ENCODE measurements at places on chromosomes 4 and X.

DNA sequence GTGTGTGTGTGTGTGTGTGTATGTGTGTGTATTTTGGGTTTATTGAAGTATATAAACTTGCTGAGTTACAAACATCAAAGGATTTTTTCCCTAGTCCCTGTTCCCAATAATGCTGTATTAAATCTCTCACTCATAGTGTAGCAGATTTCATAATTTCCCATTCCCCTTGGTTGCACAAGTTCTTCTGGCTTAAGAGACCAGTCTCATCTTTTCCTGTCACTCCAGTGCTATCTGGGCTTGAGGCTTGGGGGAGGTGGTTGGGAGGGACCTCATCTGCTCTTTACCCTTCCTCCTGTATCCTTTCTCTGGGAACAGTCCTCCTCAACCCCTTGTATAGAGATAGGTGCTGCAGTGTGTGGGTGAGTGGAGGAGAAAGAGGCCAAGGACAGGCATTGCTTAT lies 285.4 kb upstream of the BOD1L1 start:
- no peak for DNase-seq

DNA sequence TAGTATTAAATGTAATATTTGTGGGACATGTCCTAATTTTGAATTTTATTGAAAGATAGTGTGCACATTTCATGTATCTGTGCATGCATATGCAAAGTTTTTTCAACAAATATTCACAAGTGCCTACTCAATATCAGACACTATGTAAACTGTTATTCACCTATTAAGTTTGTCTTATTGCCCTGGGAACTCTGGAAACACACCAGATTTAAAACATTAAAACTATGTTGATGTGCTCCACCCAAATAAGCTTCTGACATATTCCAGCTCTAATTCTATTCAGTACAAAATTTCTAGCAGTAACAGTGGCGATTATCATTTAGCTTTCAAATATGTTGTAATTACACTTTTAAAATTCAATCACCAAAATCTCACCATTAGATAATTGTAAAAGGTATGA lies 183.1 kb upstream of the TTC29 start:
- no peak for DNase-seq

DNA sequence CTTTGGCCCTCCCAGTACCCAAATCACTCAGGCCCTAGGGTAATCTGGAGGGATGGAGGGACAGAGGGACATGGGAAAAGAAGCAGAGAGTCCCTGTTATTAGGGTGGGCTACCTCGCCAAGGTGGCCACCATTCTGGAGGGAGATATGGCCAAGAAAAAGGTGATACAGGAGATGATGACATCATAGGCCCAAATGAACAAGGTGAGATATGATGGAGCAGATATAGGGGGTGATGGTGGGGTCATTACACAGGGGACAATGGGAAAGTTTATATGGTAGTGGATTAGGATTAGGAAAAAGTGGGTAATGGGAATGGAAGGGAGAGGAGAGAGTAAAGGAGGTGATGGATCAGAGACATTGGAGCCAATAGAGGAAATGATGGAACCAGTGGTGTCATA lies 12.9 kb upstream of the SYP start:
- DNase-seq = no peak

- no peak for DNase-seq
Measured at GRCh38 chr4:98113012-98113411, 30.3 kb downstream of the STPG2 start.

- no peak for DNase-seq
Measured at GRCh38 chr4:37872310-37872988, 18.4 kb upstream of the TBC1D1 start.

DNA sequence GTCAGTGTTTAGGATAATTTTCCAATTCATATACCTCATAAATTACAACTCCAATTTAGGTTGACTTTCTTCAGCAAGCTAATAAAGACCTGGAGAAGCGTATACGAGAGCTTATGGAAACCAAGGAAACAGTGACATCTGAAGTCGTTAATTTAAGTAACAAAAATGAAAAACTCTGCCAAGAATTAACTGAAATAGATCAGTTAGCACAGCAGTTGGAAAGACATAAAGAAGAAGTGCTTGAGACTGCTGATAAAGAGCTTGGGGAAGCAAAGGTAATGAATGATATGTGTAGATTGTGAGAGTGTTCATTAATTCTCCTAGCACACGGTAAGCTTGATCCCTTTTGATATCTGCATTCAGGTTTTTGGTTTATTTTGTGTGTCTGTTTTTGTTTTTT lies 16.8 kb downstream of the CEP135 start:
- no peak for DNase-seq
